ENCODE measurements at places on chromosomes 12 and 14. TPM values are rescaled to one million over a fixed set of nuclear protein-coding genes. Genes with fewer than 3 reads are reported as not detected.

USP44 gene
- total RNA-seq: 0.85 TPM

RNASE3 gene
- total RNA-seq: not detected

LGR5 gene
- not detected for total RNA-seq

SCN8A gene
- total RNA-seq: 5.7 TPM

MEG3 gene
- 12.6 TPM for total RNA-seq

Data from endothelial cell of coronary artery (primary cell).